AML-193 (cell line): ENCODE measurements at places on chromosomes 16 and 17.

DNA sequence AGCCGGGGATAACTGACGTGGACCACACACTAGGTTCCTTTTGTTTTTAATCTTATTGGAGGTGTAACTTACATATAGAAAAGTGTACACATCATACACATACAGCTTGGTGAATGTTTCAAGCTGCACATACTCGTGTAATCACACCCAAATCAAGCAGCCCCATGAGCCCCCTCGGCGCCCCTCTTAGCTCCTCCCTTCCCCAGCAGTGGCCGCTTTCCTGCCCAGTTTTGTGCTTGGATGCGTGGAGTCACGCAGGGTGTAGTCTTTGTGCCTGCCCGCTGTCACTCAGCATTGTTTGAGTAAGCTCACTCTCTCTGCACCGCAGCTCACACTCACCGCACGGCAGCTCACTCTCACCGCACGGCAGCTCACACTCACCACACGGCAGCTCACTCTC is 151.7 kb upstream of the CHMP6 start:
- DNase-seq, result no peak

DNA sequence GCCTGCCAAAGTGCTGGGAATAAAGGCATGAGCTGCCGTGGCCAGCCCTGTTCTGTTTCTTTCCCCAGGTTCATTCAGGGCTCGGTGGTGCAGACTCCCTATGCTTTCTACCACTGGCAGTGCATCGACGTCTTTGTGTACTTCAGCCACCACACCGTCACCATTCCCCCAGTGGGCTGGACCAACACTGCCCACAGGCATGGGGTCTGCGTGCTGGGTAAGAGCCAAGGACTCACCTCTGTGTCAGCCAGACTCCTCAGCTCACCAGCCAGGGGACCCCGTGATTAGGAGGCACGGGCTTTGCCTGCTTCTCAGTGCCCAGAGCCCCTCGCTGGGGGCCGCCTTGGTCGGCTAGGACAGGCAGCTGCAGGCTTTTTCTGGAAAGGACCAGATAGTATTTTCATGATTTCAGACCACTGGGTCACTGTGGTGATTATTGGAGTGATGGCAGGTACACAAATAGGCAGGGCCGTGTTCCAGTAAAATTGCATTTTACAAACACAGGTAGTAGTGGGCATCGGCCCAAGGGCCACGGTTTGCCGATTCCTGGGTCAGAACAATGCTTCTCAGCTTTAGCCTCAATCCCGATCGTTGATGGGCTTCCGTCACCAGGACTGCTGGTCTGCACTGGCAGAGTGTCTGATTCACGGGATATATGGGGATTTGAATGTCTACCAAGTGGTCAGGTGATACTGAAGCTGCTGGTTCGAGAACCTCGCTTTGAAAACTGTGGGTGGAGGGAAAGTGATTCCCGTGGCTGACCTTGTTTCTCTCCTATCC is 5.0 kb downstream of the ENGASE start:
- no peak for DNase-seq

- DNase-seq, result no peak
Observed at GRCh38 chr17:62750631-62751051, 57.5 kb downstream of the MARCHF10 start.

DNA sequence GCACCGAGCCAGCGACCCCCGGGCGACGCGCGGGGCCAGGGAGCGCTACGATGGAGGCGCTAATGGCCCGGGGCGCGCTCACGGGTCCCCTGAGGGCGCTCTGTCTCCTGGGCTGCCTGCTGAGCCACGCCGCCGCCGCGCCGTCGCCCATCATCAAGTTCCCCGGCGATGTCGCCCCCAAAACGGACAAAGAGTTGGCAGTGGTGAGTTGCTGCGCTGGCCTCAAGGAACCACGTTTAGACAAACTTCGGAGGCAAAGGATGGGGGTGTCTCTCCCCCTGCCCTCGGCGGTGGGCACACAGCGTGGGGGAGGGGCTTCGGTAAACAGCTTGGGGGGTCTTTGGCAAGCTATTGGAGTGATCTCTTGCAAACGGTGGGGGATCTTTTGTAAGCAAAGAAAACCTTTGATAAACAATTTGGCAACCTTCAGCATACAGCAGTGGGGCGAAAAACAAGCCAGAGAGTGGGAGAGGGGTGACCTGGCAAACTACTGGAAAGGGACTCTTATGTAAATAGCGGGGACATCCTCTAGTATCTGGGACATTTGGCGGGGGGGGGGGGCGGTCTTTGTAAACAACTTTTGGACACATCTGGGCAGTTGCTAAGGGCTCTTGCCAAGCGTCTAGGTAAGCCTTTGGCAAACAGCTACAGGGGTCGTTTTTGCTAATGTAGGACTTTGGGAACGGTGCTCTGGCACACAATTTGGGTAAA is 587 bp downstream of the MMP2 start:
- no peak for DNase-seq

DNA sequence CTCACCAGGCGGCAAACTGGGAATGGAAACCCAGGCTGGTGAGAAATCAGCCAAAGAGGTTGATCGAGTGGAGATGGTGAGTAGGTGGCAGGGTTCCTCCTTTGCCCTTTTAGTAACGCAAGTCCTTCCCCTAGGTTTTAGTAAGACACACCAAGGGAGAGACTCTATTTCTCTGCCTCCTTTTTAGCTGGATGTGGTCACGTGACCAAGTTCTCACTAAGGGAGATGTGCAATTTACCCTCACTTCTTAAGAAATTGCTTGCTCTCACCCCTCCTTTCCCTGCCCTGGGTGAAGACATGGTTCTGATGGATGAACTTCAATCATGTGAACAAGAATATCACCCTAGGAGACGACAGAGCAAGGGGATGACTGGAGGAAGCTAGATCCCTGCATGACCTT is 99.8 kb upstream of the FOXF1 start:
- DNase-seq, result no peak

DNA sequence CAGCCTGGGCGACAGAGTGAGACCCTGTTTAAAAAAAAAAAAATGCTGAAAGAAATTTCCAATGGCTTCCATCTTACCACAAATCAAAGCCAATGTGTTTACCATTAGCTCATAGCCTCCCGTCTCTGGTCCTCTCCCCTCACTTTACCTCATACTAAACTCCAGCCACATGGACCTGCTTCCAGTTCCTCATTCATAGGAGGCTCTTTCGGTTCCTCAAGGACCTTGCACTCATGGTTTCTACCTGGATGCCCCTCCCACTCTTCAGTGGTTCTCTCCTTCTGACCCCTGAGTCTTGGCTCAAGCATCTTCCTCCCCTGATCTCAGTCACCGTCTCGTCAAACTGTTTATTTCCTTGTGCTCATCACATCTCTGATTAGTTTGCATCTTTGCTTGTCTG is 3.8 kb upstream of the DEF8 start:
- no peak for DNase-seq

GRCh38 chr16:22754577-22754976 is 59.4 kb upstream of the HS3ST2 start:
- no peak for DNase-seq

DNA sequence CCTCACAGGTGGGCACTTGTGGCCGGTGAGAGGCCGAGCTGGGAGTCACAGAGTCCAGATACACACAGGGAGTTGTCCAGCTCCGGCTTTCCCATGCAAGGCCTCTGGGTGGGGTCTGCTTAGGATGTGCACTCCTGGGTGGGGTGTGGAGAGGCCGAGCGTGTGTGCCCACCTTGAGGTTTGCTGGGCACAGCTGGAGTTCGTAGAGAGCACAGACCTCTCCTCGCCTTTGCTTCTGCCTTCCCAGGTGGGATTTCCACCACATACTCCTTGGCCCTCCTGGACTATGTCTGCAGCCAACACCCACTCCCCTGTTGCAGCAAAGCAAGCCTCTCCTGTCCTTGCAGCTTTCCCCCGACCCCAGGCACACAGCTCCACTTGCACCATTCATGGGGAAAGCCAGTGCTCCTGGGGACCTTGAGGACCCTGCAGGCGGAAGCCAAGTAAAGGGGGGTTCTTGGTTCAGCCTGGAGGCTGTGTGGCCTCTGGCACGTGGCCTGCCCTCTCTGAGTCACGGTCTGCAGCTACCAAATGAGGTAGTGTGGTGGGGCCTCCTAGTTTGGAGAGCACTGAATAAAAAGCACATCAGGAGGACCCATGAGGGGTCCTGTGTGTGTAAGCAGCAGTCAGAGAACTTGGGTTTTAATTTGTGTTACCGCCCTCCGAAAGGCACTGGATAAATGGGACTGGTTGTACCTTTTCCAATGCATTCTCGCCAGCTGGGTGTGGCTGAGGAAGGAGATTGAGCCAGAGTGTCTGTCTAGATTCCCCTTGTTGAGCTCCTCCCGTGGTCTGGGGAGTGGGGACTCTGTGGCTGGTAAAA is 31.5 kb downstream of the MPRIP start:
- no peak for DNase-seq

DNA sequence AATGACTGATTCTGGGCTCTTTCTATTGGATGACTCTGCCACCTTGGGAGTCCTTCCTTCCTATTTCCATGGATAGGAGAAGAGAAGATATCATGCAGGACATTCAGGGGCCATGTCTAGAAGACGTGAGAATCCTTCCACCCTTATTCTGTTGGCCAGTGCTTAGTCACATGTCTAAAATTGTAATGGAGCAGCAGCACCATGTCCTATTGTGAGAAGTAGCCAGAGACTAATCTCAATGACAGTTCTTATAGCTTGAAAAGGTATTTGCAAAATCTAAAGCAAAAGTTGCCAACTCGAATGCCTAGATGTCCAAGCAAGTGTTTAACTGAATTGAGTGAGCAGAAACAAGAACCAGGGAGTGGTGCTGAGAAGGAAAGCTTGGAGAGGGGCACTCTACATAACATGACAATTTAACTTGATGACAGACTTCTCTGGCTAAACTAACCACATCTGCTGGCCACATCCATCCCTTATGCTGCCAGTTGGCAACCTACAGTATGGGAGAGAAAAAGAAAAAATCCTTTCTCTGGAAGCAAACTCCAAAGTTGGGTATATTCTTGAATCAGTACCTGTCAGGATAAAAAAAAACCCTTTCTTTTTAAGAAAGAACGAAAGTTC is 225.7 kb downstream of the CDH13 start:
- no peak for DNase-seq

GRCh38 chr17:36918211-36918691 is 19.0 kb upstream of the LHX1 start:
- no peak for DNase-seq

DNA sequence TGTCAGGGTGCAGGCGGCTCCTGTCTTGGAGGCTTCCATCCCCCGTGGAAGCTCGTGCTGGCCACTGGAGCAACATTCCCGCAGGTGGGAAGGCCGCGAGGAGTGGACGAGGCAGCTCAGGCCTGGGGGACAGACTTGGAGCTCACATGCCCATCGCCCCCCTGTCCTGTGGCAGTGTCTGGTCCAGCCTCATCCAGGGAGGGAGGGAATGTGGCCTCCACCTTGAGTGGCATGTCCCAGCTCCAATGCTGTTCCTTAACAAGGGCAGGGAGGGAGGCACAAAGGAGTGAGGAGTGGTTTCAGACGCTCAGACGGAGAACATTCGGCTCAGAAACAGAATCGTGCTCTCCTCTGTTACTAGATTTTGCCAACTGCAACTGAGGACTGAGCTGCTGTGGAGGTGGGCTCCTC is 159.4 kb upstream of the CHMP6 start:
- DNase-seq, result no peak

DNA sequence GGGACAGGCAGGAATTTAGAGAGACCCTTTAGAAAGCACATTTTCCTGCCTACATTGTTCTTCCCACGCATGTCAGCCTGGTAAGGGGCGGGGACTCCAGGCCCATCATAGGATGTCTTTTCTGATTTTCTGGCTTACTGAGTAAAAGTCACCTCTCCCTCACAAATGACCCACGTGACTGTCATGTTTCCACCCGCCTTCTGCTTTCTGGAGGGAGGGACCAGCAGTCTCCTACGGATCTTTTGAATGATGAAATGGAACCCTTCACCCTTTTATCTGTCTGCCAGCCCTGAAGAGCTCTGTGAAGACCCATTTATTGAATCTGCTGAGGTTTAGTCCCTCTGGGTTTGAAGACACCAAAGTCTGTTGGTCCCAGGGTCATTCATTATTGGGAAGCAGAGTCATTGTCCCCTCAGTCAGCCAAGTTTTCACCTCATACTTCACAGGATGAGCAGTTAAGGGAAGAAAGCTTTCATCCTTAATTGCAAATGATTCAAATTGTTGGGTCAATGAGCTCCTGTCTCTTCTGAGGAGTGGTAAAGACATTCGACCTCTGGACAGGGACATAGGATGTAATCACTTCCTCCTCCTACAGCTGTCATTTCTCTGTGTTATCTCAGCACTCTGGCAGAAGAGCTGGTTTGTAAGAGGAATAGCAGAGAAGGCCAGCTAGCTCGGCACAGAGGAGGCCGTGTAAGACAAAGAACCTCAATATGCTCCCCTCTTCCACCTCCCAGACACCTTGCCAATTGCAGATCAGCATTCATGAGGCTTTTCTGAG is 446.1 kb downstream of the HS3ST3B1 start:
- DNase-seq, result no peak

- DNase-seq, result no peak
Observed at GRCh38 chr16:83714286-83714685, 93.5 kb upstream of the HSBP1 start.

DNA sequence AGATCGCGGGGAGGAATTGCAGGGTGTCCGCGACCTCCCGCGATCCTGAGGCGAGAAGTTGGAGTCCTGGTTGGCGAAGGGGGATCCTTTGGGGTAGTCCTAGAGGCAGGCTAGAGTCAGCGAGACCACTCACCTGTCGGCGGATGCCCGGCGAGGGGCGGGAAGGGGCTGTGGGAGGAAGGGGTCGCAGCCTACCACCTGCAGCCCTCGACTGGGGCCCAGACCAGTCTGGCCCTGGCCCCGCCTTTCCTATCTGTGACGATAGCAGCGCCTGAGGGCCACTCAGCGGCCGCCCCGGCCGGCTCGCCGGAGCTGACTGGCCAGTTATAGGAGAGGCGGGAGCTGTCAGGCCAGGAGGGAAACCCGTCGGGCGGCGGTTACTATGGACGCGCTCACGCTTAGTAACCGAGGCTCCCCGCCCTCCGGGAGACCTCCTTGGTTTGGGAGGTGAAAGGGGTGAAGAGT is at the start of gene TEKT3:
Gene TEKT3, minus strand, starts transcription at position 213 of the 465 bp plus-strand sequence. CDS start 10,012 bp downstream, outside the sequence.
- no peak for DNase-seq

GRCh38 chr17:57776366-57776765 is 31.3 kb upstream of the CCDC182 start:
- no peak for DNase-seq

- DNase-seq, result no peak
Observed at GRCh38 chr16:49012961-49013726, 268.5 kb downstream of the CBLN1 start.

DNA sequence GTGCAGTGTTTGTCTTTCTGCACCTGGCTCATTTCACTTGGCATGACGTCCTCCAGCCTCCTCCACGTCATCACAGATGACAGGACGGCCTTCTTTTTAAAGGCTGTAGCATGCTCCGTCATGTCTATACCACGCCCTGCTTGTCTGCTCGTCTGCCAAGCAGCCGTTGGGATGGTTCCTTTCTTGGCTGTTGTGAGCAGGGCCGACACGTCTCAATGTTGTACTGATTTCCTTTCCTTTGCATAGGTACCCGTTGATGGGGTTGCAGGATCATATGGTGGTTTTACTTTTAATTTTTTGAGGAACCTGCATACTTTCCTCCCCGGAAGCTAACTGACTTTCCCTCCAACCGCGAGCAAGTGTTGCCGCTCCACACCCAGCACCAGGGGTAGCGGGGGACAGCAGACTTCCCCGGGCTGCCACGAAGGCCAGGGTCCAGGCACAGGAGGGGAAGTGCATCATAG is 212.2 kb upstream of the ZNF469 start:
- no peak for DNase-seq

GRCh38 chr17:29031488-29031887 is 11.5 kb upstream of the PIPOX start:
- peak; percentile 33 for DNase-seq
